Fibroblast of gingiva (primary cell): ENCODE measurements at places on chromosomes 2 and 18.

GRCh38 chr2:71776227-71776626 is 322.9 kb downstream of the DYSF start:
- DNase-seq: no peak

- peak; percentile 23 for DNase-seq
Observed at GRCh38 chr2:199704358-199705238, 146.4 kb downstream of the FTCDNL1 start.

GRCh38 chr2:204669382-204669781 is 124.1 kb downstream of the PARD3B start:
- DNase-seq: no peak

GRCh38 chr2:128986026-128986715 is 667.5 kb upstream of the HS6ST1 start:
- no peak for DNase-seq

GRCh38 chr2:64861452-64862397 is 127.5 kb upstream of the SLC1A4 start:
- DNase-seq: no peak

DNA sequence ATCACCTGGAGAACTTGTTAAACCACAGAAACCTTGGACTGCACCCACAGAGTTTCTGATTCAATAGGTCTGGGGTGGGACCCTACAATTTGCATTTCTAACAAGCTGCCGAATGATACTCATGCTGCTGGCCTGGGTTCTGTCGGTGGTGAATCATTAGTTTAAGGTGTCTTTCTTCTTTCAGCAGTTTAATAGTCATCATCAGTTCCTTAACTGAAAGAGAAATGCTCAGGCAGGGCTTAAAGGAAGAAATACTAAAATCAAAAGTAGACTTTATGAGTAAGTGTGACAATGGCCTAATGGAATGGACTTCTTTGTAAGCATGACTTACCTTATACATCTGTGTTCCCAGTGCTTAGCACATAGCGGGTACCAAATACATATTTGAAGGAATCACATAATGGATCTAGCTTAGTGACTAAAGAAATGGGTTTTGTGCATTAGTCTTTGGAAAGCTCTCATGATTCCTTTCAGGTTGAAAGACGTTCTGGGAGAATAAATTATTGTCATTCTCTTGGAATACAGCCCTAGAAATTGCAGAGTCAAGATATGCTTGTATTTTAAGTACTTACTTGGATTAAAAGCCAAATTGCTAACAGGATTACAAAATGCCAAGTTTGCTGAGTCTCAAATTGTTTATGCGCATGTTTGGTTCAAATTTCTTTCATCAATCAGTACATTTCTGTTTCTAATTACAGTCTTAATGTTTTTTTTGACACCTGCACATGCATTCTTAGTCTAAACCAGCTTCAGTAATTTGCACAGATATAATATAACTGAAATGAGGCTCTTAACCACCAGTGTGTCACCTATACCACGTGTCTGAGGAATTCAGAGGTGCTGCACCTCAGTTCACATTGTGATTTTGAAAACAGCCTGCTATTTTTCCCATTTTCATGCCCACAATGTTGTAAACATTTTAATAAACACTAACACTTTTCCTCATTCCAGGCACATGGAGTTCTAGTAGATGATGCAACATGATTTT is 220.3 kb upstream of the NRP2 start:
- peak; percentile 48 for DNase-seq

- DNase-seq: peak; percentile 62
Observed at GRCh38 chr2:45612731-45613130, 1.7 kb upstream of the SRBD1 start.

GRCh38 chr2:178860551-178860950 is 53.3 kb upstream of the TTN start:
- peak; percentile 43 for DNase-seq

GRCh38 chr2:173874894-173875237 is 90.3 kb downstream of the SP3 start:
- no peak for DNase-seq

DNA sequence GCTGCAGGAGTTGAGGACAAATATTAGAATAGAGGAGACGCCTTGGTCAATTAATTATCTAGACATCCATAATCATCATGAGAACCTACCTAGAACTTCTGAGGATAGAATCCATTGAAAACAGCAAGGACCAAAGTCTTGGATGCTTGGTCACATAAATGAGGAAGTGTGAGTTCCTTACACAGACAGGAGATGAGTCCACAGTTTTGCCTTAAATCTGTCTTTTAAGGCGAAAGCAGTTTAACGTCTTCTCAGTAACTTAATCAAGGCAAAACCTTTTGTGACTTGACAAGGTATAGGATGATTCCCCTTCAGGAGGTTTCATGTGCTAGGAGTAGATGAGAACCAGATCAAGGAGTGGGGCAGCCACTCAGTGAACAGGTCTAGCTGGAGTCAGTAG is 1783.2 kb upstream of the CELF4 start:
- DNase-seq: no peak

DNA sequence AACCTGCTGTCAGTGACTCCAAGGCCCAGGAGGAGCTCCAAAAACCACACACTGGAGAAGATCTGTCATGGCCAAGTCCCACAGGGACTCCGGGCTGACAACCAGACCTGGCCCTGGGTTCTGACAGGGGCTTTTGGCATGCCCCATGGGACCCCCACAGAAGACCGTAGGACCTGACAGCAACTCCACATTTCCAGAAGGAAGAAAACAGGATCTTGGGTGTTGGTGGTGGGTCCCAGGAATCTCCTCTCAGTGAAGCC is 275.9 kb upstream of the HS6ST1 start:
- no peak for DNase-seq

- DNase-seq: no peak
Observed at GRCh38 chr2:49045083-49045482, 109.2 kb downstream of the FSHR start.

- no peak for DNase-seq
Observed at GRCh38 chr18:48140731-48141130, 210.3 kb upstream of the SMAD2 start.

GRCh38 chr2:196563876-196564275 is 75.6 kb upstream of the CCDC150 start:
- DNase-seq: no peak

- DNase-seq: peak; percentile 80
Observed at GRCh38 chr2:8669157-8669817, 12.6 kb upstream of the ID2 start.

DNA sequence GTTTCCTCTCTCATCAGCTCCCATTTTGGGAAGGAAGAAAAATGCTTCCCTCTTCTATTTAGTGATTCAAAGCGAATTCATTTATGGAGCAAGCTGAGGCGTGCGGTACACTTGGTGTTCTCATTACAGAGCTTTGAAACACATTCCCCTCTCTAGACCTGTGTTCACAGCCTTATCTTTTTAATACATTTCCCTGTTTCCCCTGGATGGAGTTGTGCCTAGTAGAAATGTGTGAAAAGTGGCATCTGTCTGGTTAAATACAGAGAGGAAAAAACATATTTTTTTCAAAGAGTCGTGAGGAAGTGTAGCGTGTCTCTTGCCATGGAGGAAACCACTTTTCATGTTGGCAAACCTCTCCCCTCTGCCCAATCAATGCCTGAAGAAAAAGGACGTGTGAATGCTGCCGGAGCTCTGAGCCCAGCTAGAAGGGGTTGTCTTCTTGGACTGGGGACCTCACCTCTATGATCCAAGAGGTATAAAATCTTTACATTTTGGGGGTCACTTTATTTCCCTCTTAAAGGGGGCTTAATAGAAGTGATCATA is 52.4 kb downstream of the DPP4 start:
- no peak for DNase-seq

GRCh38 chr2:234444893-234445292 is 52.0 kb downstream of the ARL4C start:
- peak; percentile 81 for DNase-seq

DNA sequence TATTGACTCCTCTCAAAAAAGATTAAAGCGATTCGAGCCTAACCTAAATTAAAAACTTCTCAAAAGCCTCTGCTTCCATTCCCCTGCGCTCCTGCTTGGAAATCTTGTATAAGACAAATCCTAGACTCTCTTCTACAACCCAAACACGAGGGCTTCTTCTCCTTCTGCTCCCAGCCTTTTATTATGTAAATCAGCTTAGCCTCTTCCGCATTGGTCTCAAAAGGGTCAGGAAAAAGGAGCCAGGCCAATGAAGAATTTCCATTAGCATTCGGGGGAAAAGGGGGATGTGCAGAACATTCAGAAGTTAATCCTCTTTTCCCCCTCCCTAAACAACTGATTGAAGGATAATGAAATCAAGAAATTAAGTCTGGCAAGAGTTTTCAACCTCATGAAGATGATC is 107.9 kb downstream of the FAM124B start:
- DNase-seq: no peak

GRCh38 chr2:122174061-122174460 is 418.6 kb downstream of the TSN start:
- DNase-seq: no peak

GRCh38 chr2:226677080-226677479 is 122.5 kb downstream of the IRS1 start:
- DNase-seq: no peak

GRCh38 chr2:42369532-42370229 is 8.7 kb upstream of the COX7A2L start:
- no peak for DNase-seq

DNA sequence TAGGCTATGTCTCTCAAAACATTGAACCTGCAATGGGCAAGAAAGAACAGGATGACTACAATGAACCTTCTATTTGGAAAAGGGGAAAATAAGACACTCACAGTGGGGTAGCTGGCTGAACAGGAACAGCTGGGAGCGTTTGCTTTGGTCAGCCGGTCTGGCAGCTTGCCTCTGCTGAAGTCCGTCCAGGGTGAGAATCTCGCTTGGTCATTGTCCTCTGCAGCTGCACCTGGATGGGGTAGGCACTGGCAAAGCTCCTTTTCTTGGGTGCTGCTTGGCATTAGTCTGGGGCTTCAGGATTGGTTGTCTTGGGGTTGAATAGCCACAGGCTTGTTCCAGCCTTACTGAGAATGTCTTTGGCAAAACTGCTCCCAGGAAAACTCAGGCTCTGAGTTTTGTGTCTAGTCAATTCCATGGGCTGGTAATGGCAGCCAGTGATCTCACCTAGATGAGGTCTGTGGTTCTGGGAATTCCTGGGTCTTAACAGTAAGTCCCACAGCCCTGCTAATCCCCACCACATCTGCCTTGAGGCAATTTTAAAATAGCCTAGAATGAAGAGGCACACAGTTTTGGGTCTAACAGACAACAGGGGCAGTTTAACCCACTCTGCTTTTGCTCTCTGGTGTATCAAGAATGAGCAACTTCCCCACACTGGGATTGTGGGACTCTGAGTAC is 13.4 kb downstream of the NEDD4L start:
- no peak for DNase-seq

- no peak for DNase-seq
Observed at GRCh38 chr2:76075126-76075525, 364.4 kb upstream of the GCFC2 start.

GRCh38 chr2:26891-27290 is 19.4 kb downstream of the FAM110C start:
- no peak for DNase-seq

- DNase-seq: no peak
Observed at GRCh38 chr2:158239271-158239670, 137.6 kb downstream of the UPP2 start.

DNA sequence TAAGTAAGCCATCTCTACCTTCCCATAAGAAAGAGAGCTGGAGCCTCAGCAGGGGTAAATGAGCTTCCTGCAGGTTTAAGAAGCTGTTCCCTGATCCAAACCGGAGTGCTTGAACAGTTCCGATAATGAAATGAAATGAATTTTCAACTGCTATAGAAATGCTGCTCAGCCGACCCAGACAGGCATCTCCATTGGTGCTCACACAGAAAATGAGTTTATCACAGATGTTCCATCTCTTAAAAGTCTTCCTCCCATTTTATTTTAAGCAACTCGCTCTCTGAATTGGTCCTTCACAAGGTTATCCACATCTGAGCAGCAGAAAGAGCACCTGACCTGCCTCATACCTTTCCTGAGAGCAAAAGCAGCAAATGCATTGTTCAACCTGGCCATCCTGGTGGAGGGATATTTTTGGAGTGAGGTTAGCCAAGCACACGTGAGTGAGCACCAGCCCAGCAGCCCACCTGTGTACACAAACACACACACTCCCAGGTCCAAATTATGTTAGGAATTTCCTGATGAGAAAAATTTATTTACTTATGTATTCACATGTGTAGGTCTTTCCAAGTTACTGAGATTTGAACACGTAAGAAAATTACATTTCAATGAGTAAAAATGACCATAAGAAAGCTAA is 42.2 kb upstream of the CCDC68 start:
- no peak for DNase-seq

DNA sequence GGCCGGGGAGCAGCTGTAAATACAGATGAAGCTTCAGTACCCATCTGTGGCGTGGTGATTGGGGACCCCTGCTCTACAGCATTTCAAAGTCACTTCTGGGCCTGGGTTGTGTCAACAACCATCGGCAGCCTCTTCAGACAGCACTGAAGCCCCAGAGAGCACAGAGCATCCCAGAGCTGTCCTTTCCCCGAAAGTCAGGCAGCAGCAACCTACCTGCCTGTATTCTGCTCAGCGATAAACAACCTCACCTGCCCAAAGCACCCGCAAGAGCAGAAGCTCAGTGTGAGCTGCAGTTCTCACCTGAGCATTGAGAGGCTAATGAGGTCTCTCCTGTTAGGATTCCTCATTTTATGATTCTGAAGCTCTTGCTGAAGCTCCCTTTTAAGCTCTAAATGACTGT is 19.3 kb downstream of the TRABD2A start:
- DNase-seq: no peak

DNA sequence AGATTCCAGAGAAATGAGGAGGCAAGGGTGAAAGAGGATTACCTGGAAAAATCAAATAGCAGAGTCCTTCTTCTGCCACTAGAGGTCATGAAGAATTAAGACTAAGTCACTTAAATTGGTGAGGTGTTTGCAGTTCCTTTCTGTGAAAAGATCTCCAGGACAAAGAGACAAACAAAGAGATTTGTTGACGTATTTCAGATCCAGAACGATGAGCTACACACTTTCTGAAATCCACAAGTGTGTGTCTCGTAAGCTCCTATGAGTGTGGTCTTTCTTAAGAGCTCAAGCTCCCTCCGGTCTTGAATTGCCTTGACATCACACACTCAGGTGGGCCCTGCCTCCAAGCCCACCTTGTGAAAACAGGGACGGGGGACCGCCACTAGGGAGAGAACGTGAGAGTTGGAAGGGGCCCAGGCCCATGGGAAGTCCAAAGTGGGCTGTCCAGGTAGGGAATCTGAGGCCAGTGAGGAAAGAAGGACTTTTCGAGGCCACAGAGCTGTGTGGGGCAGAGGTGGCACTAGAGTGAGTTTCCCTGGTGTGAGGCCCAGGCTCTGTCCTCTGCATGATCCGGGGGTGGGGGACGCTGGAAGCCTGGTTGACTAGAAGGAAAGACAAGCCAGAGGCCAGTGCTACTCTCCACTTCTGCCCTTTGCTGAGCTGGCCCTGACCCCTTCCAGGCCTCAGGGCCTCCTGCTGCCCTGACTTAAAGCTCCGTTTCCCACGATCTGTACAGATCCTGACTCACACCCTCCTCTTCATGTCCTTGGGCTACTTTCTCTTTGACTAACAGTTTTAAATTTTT is 168.1 kb upstream of the NCK2 start:
- DNase-seq: peak; percentile 32

GRCh38 chr2:241886840-241887447 is 17.4 kb downstream of the RTP5 start:
- DNase-seq: no peak
